Urinary bladder (tissue), 4 donors: ENCODE measurements at places on chromosomes 6 and 20. TPM values are rescaled to one million over a fixed set of nuclear protein-coding genes. Genes with fewer than 3 reads are reported as not detected.

Gene XKR7
- total RNA-seq: 0.05 TPM

Gene CST9
- total RNA-seq: not detected

Gene UNC5CL
- total RNA-seq: 0.37 TPM

Gene ACTL10
- total RNA-seq: 0.95 TPM

DNA sequence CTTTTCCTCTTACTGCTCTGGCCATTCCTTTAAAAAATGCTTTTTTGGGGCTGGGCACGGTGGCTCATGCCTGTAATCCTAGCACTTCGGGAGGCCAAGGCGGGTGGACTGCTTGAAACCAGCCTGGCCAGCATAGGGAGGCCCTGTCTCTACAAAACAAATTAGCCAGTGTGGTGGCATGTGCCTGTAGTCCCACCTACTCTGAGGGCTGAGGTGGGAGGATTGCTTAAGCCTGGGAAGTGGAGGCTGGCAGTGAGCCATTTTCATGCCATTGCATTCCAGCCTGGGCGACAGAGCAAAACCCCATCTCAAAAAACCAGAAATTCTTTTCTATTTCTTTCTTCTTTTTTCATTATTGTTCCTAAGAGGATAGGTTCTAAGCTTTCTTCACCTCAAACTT is 36.9 kb upstream of the RNF144B start:
- no peak for DNase-seq
